Epithelial cell of proximal tubule (primary cell): ENCODE measurements at places on chromosomes 2 and 18.

DNA sequence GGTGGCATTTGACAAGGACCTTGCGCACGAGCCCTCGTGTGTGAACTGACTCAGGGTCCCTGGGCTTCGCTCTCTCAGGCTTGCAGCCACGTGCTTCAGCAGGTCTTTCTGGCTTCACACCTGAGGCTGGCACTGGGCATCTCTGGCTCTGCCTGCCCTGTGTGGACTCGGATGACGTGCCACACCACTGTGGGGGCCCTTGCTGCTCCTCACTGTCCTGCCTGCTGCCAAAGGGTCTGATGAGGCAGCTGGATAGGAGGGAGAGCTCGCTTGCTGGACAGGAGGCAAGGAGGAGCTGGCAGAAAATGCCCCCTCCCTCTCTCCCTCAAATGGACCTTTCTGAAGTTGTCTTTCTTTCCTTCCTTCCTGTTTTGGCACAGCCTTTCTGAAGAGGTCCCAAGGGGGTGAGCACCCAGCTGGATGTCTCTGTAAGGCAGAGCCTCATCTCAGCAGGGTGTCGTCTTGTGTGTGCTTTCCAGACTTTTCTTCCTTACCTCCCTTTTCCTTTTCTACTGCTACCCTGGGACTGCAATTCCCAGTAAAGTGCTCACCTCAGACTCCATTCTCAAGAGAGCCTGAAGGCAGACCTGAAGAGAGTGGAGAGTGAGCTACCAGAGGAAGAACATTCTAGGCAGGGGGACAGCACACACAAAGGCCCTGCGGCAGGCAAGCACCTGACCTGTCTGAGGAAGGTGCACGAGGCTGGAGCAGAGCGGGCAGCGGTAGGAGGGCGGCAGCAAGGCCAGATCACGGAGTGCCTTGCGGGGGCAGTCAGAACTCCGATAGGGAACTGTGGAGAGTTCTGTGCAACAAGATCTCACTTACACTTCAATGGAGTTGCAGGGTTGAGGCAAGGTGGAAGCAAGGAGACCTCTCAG is 5.3 kb downstream of the PER2 start:
- DNase-seq = no peak

DNA sequence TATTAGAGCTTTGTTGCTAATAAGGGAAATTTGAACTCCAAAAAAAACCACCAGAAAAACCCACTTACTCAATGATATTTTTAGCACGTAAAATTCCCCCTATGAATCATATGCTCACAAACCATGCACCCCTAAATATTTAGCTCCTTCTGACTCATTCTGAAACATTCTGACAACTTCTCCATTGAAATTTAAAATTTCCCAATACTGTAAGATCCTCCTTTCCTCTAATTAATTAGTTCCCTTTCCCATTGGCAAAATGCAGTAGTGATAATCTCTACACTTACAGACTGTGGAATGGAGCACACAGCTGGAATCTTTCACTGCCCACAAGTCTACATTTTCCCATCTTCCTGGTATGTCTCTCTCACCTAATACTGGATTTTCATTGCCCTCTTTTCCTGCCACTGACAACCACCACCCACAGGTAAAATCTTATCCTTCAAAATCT is 215.8 kb upstream of the ACVR2A start:
- no peak for DNase-seq

GRCh38 chr2:165911981-165912380 is 41.6 kb downstream of the TTC21B start:
- no peak for DNase-seq

DNA sequence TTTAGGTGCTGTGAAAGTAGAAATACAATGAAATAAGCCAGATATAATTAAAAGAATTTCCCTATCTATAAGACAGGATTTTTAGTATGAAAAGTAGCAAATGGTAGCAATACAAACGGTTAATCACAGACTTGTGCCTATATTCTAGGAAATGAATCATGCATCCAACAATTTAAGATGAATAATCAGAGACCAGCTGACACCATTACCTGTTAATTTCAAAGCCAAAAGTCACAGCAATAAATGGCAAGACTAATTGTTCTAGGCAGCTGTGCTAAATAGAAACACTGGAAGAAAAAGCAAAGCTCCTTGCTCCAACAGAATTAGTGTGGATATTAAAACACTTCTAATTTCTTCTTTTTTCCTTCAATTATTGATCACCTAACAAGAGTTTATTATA is 35.1 kb upstream of the MPP4 start:
- no peak for DNase-seq

- no peak for DNase-seq
Observed at GRCh38 chr2:113755035-113755834, 1.2 kb downstream of the SLC35F5 start.

DNA sequence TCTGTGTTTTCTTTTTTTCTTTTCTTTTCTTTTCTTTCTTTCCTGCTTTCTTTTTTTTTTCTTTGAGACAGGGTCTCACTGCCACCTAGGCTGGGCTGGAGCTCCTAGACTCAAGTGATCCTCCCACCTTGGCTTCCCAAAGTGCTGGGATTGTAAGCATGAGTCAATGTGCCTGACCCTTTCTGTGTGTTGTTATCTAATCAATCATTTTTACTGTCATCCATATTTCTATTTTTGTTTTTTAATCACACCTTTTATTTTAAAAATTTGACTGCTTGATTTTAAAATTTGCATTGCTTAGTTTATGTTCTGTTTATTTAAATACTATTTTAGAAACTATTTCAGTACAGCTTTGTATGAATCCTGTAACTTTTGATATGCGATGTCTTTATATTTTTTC is 19.2 kb downstream of the LCLAT1 start:
- DNase-seq = no peak

DNA sequence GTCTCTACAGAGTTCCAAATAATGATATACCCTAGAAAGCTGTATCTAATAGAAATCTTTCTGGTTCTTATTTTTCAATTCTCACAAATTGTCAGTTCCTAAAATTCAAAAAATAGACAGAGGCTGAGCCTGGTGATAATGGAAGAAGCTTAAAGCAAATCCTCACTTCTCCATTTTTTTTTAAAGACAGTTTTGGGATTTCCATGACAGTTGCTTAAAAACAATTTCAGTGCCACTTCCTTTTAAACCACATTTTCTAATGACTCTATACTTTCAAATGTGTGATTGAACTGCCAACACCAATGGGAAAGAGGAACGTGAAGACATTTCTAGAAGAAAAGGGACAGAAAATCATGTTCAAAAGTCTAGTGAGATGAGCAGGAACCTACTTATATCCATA is 4.0 kb downstream of the GKN2 start:
- no peak for DNase-seq

- no peak for DNase-seq
Observed at GRCh38 chr2:36606925-36607324, 9.0 kb upstream of the FEZ2 start.

DNA sequence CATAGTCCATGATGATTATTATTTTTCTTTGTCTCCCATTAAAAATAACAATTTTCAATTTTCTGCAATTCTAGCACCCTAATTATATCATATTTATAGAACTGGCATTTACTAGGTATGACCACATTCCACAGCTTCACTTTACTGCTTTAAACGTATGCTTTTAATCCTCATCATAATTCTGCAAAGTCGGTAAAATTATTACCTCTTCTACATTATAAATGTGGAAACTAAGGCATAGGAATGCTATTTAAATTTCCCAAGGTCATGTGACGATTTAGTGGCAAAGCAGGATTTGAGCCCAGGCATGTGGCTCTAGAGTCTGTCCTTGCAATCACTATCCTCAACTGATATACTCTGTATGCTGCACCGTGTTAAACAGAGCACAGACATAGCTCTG is 866.4 kb downstream of the EPHA4 start:
- DNase-seq = no peak

- no peak for DNase-seq
Observed at GRCh38 chr18:42544901-42545300, 570.6 kb downstream of the RIT2 start.

GRCh38 chr2:98297817-98298682 is 48.2 kb upstream of the CNGA3 start:
- DNase-seq = no peak

DNA sequence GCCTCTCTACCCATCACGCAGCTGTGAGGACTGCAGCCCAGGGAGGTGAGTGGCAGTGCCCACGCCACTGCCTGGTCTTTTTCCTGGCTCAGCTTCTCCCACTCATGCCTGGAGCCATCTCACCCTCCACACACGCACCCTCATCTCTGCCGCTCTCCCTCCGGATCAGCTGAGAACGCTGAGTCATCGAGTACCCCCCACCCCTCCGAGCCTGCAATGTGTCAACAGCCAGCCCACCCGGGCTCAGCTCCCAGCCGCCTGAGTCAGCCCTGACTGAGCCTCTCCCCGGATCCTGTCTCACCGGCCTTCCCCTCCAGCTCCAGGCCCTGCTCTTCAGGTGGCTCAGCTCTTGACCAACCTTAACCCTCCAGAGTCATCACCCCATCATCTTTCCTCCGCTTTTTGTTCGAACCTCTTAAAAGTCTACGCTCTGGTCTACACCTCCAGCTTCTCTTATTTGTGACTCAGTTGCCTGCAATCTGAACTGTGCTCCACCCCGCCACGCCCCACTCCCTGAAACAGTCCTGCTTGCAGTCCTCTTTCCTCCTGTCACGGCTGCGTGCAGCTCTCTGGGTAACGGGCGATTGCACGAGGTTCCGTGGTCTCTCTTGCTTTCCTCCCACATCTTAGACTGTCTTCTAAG is 94.4 kb upstream of the ASAP2 start:
- no peak for DNase-seq

GRCh38 chr2:230827774-230828271 is 36.9 kb upstream of the ITM2C start:
- DNase-seq = no peak

GRCh38 chr2:162435676-162436075 is 91.7 kb downstream of the GCA start:
- DNase-seq = peak; percentile 12

GRCh38 chr2:37911296-37911873 is 13.7 kb upstream of the RMDN2 start:
- DNase-seq = no peak

DNA sequence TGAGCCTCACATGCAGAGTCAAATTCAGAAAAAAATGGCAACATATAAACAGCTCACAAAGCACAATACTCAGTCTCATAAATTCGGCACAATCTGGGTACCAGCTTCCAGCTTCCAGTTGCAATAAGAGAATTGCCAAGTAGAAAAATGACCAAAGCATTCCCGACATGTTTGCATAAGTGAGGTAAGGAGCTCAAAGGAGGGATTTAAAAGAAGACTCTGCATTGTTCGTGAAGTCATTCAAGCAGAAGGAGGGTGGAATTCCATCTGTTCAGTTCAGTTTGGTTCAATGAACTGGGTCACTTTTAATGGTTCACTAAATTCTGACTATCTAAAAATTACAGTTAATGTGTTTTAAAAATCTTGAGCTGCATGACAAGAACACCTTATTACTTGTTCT is 106.7 kb upstream of the KLHL14 start:
- peak; percentile 78 for DNase-seq

- no peak for DNase-seq
Observed at GRCh38 chr2:46937471-46937901, 21.9 kb upstream of the MCFD2 start.

DNA sequence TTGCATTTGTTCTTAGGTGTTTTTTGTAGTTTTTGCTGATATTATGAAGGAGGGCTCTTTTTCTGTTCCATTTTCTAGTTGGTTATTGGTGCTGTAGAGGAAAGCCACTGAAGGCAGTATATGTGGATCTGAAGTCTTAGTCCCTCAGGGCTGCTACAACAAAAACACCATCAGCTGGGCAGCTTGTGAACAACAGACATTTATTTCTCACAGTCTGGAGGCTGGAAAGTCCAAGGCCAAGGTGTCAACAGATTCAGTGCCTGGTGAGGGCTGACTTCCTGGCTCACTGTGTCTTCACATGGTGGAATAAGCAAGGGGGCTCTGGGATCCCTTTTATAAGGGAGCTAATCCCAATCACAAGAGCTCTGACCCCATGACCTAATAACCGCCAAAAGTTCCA is 31.4 kb upstream of the HDAC4 start:
- DNase-seq = no peak

DNA sequence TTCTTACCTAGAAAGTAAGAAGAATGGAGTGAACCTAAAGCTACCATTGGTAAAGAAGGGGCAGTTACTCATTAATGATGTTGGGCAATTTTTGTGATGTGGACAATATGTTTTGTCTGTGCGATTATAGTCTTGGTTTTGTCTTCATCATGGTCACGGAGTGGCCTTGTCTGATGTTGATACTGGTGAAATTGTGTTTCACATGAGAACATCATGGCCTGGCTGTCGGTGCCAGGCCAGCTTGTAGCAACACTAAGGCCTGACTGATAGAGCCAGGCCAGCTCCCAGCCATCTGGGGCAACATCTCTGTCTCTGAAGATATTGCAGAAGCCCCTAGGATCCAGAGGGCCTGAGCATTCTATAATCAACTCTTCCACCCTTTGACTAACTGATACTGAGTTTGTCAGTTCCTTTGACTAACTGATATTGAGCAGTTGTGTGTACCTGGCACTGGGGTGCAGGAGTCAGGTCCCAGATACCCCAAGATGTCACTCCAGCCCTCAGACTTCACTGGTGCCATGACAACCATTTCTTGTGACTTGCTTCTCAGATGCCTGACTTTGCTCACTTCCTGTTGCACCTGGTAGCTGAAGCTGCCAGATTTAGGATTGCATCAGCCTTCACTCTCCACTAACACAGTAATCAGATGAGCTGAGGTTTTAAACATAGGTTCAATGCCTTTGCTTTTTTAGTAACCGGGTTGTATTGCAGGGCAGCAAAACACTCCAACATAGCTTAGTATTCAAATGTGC is 62.5 kb downstream of the RPIA start:
- DNase-seq = no peak

GRCh38 chr2:239255628-239256349 is 145.0 kb downstream of the HDAC4 start:
- no peak for DNase-seq

- no peak for DNase-seq
Observed at GRCh38 chr2:233476651-233477547, 89.7 kb downstream of the USP40 start.

GRCh38 chr2:187105218-187105617 is 256.2 kb upstream of the ZSWIM2 start:
- no peak for DNase-seq

GRCh38 chr18:63440219-63440618 is 17.9 kb upstream of the VPS4B start:
- no peak for DNase-seq

DNA sequence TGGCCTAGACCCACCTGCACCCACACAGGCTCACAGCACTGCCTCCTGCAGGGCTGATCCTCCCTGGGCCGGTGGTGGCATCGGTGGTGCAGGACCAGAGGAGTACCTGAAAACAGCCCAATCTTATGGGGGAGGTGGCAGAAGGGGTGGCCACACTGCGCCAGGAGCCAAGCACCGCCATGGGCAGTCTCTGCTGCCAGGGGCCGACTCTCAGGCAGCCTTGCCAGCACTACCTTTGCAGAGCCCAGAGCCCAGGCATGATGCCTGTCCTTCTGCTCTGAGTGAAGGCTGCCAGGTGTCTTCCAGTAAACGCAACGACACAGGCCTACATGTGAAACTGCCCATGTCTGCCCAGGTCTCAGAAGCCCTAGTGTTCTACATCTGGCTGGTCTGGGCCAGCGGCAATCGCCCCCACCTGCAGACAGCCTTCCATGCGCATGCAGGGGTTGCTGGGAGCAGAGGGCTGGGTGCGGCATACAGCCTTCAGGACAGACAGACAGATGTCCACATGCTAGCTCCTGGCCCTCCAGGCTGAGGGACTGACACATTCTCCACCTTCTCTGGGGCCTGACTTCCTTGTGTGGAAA is 6.8 kb downstream of the HS6ST1 start:
- no peak for DNase-seq
